NCI-H187 (cell line): ENCODE measurements at places on chromosomes 7 and 10.

DNA sequence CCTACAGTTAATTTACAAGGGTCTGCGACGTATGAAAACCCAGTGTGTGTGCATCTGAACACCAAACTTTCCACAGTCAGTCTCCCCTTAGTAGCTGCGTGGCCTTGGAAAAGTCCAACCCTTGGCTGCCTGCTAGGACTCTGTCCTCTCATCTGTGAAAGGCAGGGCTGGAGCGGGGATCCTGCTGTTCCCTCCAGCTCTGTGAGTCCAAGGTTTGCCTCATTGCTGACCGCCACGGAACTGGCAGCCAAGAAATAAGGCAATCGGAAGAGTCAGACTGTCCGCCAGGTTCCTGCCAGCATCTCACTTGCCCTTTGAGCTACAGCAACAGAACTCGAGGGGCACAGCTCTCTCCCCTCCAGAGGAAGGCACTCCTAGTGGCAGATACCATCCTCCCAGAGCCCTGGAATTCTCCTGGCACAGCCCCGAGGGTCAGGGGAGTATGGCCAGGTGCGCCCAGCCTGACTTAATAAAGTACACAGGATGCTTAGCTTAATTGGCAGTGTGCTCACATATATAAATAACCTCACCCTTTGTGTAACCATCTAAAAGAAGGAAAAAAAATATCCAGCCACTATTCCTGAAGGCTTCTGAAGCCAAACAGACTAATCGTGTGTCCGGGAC is 530.1 kb upstream of the FOXK1 start:
- no peak for DNase-seq

DNA sequence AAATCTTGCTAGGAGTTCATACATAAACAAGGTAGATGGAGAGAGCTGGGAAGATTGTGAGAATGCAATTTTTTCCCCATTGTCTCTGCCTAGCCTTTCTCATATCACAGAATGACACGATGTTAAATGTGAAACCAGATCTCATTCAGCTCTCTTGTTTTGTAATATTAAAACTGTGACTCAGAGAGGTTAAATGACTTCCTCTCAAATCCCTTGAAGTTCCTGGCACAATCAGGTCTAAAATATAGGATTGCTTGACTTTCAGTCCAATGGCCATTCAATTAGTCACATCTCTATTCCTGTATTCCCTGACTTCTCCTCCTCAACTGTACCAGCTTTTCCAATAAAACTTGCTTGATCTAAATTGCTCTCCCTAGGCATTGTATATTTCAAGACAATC is 3.1 kb downstream of the ANKRD22 start:
- DNase-seq: no peak

DNA sequence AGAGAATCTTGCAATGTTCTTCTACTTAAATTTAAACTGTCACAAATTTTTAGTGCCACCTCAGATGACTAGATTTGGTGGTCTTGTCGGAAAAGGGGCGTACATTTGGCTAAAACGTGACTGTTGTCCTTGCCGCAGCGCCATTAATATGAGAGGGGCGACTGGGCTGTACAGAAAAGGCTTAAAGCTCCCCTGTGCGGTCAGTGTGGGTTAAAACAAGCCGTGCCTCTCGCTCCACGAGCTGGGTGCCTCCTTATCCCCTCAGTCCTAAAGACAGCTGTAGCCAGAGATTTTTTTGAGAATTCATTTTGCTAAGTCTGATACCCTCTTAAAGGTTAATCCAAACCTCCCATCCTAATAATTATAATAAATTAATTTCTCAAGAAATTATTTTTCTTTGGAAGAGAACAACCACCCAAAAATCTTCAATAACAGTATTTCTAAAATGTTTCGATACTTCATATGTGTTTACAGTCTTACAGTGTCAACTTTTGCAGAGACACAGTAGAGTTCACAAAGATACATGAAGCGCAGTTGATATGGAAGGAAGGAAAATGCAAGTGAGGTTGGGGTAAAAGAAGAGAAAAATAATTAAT is 68.6 kb downstream of the C7orf25 start:
- no peak for DNase-seq

DNA sequence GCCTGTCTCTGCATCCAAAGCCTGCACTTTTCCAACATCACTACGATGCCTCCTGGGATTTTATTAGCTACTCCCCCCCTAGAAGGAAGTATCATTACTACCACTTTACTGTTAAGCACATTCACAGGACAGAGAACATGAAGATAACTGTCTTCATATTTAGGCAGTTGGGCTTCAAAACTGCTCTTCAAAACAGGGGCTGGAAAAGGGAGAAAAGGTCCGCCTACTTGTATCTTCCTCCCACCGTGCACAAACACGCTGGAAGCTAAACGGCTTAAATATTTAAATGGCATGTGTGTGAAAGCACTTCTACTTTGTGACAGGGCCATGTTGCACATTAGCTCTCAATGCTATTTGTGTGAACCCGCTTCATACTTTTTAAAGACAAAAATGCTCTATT is 999 bp downstream of the ITIH5 start:
- DNase-seq: no peak

DNA sequence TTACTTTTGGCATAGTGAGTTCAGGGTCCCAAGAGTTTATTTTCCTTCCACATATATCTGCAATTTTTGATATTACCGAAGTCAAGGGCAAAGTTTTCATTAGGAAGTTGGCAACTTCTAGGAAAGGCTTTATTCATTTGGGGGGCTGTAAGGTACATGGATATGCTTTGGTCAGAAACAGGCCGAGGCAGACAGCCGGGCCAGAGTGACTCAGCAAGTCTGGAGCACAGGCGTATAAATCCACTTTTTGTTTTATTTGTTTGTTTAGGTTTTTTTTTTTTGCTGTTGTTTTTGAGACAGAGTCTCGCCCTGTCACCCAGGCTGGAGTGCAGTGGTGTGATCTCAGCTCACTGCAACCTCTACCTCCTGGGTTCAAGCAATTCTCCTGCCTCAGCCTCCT is 3.7 kb downstream of the ZNF680 start:
- DNase-seq: no peak

- DNase-seq: no peak
Observed at GRCh38 chr7:55878691-55879090, 8.6 kb upstream of the ZNF713 start.

DNA sequence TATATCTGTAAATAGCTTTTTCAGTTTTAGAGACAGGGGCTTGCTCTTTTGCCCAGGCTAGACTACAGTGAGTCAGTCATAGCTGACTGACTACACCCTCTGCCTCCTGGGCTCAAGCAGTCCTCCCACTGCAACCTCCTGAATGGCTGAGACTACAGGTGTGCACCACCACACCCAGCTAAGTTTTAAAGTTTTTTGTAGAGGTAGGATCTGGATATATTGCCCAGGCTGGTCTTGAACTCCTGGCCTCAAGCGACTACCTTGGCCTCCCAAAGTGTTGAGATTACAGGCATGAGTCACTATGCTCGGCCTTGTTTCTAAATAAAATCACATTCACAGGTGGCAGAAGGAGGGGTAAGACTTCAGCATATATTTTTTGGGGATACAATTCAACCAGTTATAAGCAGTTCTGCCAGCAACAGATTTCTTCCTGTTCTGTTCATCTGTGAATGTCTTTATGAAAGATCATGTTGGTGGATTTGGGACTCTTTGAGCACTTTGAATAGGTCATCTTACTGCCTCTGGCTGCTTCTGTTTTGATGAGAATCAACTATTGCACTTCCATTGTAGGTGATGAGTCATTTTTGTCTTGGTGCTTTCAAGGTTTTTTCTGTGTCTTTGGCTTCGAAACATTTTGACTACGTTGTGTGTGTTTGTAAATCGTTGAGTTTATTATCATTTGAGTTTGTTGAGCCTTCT is 15.7 kb downstream of the RBM33 start:
- DNase-seq: no peak

- no peak for DNase-seq
Observed at GRCh38 chr7:157888579-157888978, 551.8 kb downstream of the DNAJB6 start.

DNA sequence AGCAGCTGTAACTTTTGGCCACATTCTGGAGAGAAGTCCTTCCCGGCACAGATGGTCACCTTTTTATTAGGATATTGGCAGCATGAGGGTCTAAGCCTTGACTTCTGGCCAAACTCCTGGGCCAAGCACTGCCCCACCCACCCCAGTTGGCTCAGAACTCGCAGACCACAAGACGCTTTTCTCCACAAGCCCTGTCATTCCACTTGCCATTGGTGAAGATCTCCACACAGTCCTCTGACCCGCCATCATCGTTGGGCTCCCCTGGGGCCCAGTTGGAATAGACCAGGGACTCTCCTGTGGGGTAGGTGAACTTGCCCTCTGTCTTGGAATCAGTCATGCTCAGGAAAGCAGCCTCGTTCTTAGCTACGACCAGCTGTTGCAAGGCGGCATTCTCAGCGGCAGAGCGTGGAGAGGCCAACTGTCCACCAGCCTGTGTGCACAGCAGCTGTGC is 11.2 kb downstream of the SFTPD start:
- no peak for DNase-seq

- DNase-seq: no peak
Observed at GRCh38 chr7:75650681-75651080, 88.1 kb downstream of the HIP1 start.

DNA sequence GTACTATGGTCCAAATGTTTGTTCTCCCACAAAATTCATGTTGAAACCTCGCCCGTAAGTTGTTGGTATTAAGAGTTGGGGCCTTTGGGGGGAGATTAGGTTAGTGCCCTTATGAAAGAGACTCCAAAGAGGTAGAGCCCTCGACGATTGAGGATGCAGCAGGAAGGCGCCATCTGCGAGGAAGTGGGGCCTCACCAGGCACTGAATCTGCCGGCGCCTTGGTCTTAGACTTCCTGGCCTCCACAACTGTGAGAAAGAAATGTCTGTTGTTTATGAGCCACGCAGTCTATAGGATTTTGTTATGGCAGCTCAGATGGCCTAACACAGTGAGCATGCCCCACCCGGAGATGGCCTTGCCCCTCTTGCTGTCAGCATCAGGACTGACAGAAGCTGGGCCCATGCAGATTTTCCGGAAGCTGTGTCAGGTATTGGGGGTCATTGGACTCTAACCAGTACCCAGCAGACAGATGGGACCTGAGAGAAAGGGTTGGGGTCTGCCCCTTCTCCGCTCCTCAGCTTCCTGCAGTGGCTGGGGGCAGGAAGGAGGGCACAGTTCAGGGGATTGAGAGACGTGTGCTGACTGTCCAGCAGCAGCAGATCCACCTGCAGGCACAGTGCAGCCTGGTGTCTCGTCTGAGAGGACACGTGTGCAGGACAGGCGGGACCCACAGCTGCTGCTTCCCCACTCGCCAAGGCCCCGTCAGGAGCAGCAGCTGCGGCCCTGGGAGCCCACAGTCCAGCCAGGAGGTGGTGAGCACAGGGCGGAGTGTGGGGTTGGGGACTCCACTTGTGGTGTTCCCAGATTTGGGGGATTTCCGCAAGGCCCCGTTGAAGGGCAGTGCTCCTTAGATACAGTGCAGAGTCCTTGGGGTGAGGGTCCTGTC is 47.8 kb downstream of the MGMT start:
- no peak for DNase-seq

- no peak for DNase-seq
Observed at GRCh38 chr10:33869028-33869427, 534.6 kb upstream of the NRP1 start.

GRCh38 chr7:27132214-27132613 is 1.7 kb upstream of the HOXA4 start:
- no peak for DNase-seq

GRCh38 chr10:111023060-111023459 is 53.8 kb upstream of the ADRA2A start:
- no peak for DNase-seq

DNA sequence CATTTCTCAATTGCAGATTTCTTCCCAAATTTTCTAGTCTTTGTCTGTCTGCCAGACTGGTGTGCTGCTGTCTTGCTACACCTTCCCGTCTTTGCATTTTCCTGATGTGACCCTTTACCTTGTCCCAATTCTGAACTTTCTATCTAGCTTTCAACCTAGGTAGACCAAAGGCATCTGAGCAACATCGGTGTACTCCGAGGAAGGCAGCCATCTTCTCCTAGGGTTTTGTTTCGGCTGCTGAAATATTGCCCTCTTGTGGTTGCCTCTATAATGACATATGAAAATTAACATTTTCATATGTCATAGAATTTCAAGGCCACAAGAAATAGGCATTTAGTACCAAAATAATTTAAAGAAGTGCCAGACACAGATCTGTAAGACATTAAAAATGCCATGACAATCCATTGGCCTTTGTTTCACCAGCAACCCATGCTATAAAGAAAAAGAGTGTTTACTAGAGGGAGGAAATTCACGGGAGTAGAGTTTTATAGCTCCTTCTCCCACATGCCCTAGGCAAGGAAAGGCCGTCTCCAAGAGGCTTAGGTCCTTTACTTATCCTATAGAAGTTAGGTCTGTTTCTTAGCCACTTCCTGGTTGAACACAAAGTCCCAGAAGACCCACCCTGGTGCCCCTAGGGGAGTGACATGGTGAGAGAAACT is 23.4 kb downstream of the OR9A2 start:
- DNase-seq: no peak

GRCh38 chr10:73827346-73828089 is 16.1 kb upstream of the NDST2 start:
- no peak for DNase-seq

GRCh38 chr7:35993676-35994606 is 159.1 kb upstream of the EEPD1 start:
- no peak for DNase-seq

DNA sequence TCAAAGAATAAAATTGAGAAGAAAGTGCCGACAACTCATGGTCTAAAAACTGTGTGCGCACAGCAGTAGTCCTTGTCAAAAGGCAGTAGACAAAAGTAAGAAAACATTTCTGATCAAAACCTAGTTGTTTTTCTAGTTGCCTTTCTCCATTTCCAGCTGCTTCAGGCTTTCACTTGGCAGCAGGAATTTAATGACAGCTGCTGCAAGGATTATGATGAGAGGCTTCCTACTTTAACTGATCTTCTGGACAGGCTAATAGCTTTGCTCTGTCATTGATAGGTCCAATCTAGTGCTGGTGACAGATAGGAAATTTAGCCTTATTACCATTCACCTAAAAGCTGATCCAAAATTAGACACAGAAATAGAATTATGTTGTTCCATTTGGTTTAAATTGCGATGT is 110.7 kb upstream of the SEMA3C start:
- DNase-seq: no peak

DNA sequence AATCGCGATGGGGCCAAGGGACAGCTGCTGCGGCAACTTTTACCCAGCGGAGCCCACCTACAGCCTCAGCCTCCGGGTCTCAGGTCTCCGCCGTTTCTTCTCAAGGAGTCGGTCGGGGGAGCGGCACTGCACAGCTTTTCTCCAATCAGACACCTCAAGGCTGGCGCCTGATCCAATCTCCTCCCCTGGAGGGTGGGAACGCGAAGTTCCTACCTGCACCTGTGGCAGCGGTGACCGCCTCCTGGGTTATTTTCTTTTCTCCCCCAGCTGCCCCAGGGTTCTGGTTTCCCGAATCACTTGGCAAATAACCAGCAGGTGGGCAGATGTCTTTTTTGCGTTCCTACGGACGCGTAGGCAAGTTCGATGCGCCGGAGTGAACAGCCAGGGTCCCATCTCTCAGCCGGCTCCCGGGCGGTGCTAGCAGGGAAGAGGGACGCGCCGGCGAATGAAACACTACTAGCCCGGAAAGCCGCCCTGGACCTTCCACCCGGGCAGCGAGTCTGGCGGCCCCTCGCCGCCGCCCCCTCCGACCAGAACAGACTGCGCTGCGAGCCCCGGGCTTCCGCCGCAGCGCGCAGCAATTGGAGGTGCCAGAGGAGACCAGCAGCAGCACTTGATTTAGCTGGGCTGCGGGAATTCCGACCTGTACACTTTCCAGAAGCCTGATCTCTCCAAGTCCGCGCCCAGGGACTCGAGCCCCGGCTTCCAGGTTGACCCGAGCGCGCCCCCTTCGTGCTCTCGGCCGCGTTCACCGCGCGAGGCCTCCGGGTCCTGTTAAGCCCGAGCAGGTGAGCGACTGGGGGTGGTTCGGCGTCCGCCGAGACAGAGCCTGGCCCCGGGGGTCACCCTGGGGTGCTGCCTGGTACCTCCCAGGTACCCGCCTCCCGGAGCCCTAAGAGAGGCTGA is at the start of gene PRR15:
Gene PRR15 (plus strand): TSS at position 246 of the 906 bp plus-strand sequence. CDS start 2,495 bp downstream, outside the sequence.
- DNase-seq: no peak
